ENCODE measurements at places on chromosomes 2 and 18. TPM values are rescaled to one million over a fixed set of nuclear protein-coding genes. Genes with fewer than 3 reads are reported as not detected.

DNA sequence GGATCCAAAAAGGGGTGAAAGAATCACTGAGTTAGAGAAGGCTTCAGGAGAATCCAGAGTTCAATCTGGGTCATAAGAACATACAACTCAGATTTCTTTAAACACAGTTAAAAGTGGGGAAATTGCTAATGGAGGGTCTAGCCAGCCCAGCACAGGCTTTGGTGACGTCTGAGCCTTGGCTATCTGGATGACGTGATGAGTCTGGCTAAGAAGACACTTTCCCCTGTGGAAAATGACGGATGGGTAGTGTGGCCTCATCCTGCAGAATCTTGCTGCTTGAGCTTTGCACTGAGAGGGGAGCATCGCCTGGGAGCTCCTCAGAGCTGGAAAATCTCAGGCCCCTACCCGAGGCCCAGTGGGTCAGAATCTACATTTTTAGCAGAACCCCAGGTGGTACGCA lies 19.2 kb downstream of the EDAR start:
- no peak for DNase-seq

Gene SPEG
- total RNA-seq: 30.7 TPM

- DNase-seq: no peak
Observed at GRCh38 chr2:21234464-21235120, 110.8 kb downstream of the TDRD15 start.

GRCh38 chr2:124559236-124559635 lies 534.1 kb downstream of the CNTNAP5 start:
- no peak for DNase-seq

Gene PRKAG3
- not detected for total RNA-seq

- no peak for DNase-seq
Observed at GRCh38 chr18:35197296-35197695, 43.5 kb upstream of the ZNF397 start.

Gene CROCC2
- total RNA-seq: not detected

Gene CYP27C1
- 0.36 TPM for total RNA-seq

- DNase-seq: no peak
Observed at GRCh38 chr2:95350774-95351597, 51.5 kb upstream of the FAHD2A start.

- no peak for DNase-seq
Observed at GRCh38 chr2:38682008-38682575, 16.2 kb downstream of the GALM start.

Gene HEATR5B
- total RNA-seq: 13.0 TPM

DNA sequence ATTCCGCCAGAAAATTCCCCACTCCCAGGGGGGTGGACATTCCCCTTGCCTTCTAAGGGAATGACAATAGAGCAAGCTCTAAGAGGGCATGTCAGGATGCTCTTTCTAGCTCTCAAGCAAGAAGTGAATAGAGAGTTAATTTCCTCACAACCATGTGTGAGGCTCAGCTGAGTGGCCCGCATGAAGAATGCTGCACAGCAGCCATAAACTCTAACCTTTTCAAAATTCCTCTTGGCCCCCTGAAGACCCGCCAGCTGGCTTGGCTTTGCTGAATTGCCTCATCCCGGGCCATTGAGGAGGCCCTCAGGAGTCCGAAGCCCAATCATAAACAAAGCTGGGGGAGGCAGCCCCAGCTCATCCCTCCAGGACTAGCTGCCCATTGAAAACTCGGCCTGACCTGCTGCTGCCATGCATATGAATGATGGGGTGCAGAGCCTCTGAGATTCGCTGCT lies 38.2 kb downstream of the NRP2 start:
- DNase-seq: no peak

Gene SKOR2
- not detected for total RNA-seq

Gene SUCLG1
- 83.4 TPM for total RNA-seq

Gene TFCP2L1
- 3.5 TPM for total RNA-seq

Gene DSG4
- total RNA-seq: 0.04 TPM

GRCh38 chr2:237051861-237052260 lies 33.8 kb upstream of the COPS8 start:
- no peak for DNase-seq

GRCh38 chr2:23420840-23421476 lies 36.0 kb downstream of the KLHL29 start:
- no peak for DNase-seq

Gene GALNT3
- total RNA-seq: 44.8 TPM

DNA sequence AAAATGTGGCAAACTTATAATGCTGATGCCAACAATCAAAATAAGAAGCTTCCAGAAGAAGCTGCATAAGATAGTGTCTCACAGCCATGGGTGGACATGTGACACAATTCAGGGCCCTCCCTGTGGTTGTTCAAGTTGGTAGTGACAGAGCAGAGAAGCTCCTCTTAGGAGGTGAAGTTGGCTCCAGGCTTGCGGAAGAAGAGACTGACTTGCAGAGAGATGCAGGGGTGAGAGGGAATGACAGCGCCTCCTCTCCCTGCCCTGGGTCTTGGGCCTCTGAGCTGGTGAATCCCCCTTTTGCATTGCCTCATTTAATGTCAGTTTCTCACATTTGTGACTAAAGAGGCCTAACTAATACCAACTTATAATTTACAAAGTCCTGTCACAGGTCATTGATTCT lies 23.0 kb upstream of the RHOB start:
- no peak for DNase-seq

Gene VSNL1
- total RNA-seq: not detected

GRCh38 chr2:98480598-98480997 lies 35.9 kb downstream of the INPP4A start:
- DNase-seq: no peak

GRCh38 chr2:54430649-54431048 lies 25.5 kb upstream of the SPTBN1 start:
- no peak for DNase-seq

Gene RAB6C
- total RNA-seq: not detected

GRCh38 chr2:1605102-1606045 lies 138.9 kb downstream of the PXDN start:
- no peak for DNase-seq

DNA sequence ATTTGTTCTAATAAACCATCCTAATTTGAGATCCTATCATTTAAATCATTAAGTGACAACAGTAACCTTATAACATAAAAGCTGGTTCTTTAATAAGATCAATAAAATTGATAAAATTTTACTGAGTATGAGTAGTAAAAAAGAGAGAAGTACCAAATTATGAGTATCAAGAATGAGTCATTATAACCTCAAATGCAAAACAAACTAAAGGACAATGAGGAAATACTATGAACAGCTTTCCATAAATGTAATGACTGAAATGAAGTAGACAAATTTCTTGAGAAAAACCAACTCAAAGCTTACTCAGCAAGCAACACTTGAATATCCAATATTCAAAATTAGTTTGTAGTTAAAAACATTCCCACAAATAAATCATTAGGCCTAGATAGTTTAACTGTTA lies 433.0 kb downstream of the ZEB2 start:
- peak; percentile 68 for DNase-seq

GRCh38 chr2:27250652-27251379 lies 12.0 kb downstream of the SLC30A3 start:
- DNase-seq: no peak

- DNase-seq: no peak
Observed at GRCh38 chr18:43869451-43870008, 592.2 kb upstream of the SYT4 start.

GRCh38 chr2:15658911-15659310 lies 67.2 kb downstream of the DDX1 start:
- no peak for DNase-seq

GRCh38 chr2:135797497-135798274 lies 39.3 kb downstream of the LCT start:
- DNase-seq: peak; percentile 79

DNA sequence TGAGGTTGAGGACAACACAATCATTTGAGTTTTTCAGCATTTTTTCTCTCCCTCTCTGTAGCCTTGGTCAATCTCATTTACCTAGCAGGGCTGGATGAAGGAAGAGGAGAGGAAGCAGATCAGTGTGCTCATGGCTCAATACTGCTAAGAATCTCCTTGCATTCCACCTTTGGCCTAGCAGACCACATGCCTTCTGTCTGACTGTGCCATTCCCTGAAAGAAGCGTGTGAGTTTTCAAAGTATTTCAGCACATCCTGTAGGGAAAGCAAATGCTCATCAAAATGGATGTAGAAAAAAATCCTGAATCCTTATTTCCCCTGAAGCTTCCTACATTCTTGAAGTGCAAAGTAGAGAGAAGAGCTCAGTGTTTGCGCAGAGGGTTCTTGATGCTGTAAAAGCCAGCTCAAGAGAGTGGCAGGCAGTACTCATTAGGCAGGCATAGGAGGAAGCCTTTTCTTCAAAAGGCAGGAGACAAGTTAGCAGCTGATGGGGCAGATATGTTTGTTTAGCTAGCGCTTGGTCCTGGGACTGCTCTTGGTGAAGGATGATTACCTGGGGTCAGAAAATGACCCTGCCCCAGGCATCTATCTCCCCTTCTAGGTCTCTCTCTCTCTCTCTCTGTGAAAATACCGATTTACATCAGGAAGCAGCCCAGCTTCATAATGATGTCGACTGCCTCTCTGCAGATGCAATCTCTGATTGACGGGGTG lies 14.4 kb upstream of the PIK3C3 start:
- peak; percentile 56 for DNase-seq

Gene ST8SIA5
- total RNA-seq: 0.04 TPM

Gene WNT10A
- 0.40 TPM for total RNA-seq

Gene HTRA2
- 71.8 TPM for total RNA-seq

Gene TYW5
- total RNA-seq: 9.0 TPM

Gene RIT2
- not detected for total RNA-seq

DNA sequence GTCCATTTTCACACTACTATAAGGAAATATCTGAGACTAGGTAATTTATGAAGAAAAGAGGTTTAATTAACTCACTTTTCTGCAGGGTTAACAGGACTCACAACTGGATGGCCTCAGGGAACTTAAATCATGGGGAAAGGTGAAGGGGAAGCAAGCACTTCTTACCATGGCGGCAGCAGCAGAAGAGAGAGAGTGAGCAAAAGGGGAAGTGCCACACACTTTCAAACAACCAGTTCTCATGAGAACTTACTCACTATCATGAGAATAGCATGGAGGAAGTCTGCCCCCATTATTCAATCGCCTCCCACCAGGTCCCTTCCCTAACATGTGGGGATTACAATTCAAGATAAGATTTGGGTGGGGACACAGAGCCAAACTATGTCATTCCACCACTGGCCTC lies 55.1 kb upstream of the NETO1 start:
- no peak for DNase-seq

GRCh38 chr2:202084265-202084664 lies 11.2 kb downstream of the KIAA2012 start:
- no peak for DNase-seq

- no peak for DNase-seq
Observed at GRCh38 chr18:62556397-62556796, 33.6 kb downstream of the ZCCHC2 start.

- no peak for DNase-seq
Observed at GRCh38 chr2:64288321-64289193, 144.3 kb upstream of the PELI1 start.

GRCh38 chr18:47613929-47614328 lies 316.5 kb downstream of the SMAD2 start:
- DNase-seq: no peak

DNA sequence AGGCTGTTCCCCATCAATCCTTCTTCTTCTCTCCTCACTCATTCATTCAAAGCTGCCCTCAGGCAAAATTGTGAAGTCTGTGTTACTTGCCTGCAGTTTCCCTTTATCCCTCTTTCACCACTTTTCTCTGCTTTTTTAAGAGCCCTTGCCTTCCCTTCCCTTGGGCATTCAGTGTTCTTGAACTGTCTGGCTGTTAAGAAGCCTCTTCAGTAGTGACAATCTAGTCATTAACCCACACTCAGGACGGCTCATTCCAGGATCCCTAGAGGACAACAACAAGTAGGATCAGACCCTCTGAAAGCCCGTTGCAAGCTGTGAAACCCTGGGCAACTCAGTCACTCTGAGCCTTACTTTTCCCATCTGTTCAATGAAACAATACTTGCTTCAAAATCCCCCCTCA lies 615.7 kb downstream of the EPHA4 start:
- no peak for DNase-seq

Gene FABP1
- total RNA-seq: not detected

GRCh38 chr2:39124746-39125057 lies 3.9 kb upstream of the SOS1 start:
- no peak for DNase-seq

Gene DIPK1C
- total RNA-seq: not detected

Gene WDPCP
- 4.0 TPM for total RNA-seq

DNA sequence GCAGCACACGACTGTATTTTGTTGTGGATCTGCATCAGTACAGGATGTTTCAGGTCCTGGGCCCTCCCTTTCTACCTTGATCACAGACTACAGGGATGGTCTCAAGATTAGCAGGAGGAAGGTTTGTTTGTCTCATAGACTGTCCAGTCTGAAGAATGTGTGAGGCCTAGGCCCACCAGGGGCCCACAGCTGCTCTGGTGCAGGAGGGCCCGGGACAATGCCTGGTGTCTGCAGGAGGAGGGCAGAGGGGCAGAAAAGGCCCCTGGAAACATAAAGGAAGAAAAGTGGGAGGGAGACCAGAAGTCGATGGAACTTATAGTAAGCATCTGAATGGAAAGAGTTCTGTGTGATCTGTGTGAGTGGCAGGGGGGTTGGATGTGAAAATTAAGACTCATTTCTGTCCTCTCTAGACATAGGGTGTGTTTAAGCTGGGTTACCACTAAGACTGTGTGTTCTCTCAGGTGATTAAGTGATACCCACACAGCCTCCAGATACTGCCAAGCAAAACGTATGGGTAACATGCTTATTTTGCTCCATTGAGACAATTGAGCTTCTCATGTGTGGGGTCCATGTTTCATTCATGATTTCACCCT lies 33.4 kb upstream of the LPIN2 start:
- no peak for DNase-seq

Gene FBLN7
- 2.2 TPM for total RNA-seq

GRCh38 chr2:134532537-134532936 lies 186.3 kb downstream of the TMEM163 start:
- no peak for DNase-seq

GRCh38 chr2:185245806-185246205 lies 492.8 kb upstream of the FSIP2 start:
- DNase-seq: no peak

GRCh38 chr2:149561309-149561926 lies 26.2 kb downstream of the MMADHC start:
- peak; percentile 77 for DNase-seq

DNA sequence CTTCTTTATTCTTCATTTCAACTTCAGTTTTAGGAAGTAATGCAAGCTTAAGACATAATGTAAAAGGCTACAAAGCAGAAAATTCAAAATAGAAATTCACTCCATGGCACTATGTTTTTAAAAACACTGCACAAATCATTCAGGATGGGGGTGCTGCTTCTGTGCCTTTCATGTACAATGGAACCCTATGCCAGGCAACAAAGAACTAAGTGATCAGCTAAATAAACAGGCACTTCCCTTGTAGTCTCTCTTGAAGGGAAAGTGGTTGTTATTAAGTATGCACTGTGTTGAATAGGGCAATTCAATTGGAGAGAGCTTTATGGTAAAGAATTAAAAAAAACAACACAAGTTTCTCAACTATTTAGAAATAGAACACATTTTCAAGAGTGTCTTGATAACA lies 10.9 kb upstream of the ERBB4 start:
- no peak for DNase-seq
